ENCODE measurements at places on chromosomes 6 and 20.

DNA sequence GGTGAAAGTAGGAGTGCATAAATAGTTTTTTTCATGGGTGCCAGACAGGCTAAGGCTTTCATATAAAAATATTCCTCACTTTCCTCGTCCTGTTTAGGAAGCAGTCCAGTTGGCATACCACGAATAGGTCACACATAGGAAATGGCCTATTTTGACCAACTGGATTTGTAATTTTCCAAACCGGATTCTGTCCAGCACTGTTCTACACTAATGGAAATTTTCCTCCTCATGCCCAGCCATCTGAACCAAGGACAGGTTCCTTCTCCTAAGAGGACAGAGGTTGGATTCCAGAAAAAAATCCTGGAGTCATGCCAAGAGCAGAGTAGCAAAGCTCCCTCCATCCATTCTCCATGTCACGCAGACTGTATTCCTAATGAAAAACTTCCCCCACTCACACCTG is 43.1 kb downstream of the PANK2 start:
- DNase-seq, result no peak

- DNase-seq, result no peak
Measured at GRCh38 chr6:36329798-36330291, 6.8 kb downstream of the BNIP5 start.

DNA sequence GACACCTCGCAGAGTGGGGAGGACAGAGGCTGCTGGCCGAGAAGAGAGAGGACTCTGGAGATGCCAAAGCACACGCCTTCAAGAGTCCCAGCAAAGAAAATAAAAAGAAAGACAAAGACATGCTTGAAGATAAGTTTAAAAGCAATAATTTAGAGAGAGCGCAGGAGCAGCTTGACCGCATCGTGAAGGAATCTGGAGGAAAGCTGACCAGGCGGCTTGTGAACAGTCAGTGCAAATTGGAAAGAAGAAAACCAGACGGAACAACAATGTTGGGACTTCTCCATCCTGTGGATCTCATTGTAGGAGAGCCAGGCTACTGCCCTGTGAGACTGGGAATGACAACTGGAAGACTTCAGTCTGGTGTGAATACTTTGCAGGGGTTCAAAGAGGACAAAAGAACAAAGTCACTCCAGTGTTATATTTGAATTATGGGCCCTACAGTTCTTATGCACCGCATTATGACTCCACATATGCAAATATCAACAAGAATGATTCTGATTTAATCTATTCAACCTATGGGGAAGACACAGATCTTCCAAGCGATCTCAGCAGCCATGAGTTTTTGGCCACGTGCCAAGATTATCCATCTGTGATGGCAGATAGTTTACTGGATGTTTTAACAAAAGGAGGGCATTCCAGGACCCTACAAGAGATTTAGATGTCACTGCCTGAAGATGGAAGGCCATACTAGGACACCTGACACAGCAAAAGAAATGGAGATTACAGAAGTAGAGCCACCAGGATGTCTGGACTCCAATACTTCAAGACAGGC is 52.2 kb downstream of the REV3L start:
- no peak for DNase-seq

GRCh38 chr20:58109918-58110635 is 118.4 kb downstream of the ANKRD60 start:
- no peak for DNase-seq

DNA sequence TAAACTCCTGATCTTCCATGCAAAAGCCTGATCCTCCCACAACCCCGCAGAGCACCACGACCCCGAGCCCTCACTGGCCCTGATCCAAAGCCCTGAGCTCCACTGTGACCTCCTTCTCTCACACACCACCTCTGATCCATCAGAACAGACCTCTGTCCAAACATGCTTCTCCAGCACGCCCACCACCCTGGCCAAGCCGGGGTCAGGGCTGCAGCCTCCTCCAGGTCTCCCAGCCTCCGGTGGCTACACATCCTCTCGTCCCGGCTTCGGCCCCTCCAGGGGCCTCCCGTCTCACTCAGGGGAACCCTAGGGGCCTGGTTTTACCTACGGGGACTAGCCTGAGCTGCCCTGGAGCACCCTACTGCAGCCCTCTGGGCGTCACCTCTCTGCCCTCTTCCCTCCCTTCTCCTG is 49.1 kb downstream of the FOXF2 start:
- no peak for DNase-seq

DNA sequence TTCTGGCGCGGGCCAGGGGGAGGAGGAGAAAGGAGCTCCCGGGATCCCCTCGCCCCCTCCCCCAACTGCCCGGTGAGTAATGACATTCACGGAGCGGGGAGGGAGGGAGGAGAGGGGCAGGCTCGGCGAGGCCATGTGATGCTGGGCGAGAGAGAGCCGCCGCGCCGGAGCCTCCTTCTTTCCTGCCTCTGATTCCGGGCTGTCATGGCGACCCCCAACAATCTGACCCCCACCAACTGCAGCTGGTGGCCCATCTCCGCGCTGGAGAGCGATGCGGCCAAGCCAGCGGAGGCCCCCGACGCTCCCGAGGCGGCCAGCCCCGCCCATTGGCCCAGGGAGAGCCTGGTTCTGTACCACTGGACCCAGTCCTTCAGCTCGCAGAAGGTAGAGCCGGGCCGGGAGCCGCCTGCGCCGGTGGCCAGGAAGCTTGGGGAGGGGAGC is at the start of gene GDAP1L1:
Gene GDAP1L1 (plus strand): TSS at position 178 of the 441 bp plus-strand sequence. CDS start 27 bp downstream, at position 205.
- DNase-seq, result no peak

DNA sequence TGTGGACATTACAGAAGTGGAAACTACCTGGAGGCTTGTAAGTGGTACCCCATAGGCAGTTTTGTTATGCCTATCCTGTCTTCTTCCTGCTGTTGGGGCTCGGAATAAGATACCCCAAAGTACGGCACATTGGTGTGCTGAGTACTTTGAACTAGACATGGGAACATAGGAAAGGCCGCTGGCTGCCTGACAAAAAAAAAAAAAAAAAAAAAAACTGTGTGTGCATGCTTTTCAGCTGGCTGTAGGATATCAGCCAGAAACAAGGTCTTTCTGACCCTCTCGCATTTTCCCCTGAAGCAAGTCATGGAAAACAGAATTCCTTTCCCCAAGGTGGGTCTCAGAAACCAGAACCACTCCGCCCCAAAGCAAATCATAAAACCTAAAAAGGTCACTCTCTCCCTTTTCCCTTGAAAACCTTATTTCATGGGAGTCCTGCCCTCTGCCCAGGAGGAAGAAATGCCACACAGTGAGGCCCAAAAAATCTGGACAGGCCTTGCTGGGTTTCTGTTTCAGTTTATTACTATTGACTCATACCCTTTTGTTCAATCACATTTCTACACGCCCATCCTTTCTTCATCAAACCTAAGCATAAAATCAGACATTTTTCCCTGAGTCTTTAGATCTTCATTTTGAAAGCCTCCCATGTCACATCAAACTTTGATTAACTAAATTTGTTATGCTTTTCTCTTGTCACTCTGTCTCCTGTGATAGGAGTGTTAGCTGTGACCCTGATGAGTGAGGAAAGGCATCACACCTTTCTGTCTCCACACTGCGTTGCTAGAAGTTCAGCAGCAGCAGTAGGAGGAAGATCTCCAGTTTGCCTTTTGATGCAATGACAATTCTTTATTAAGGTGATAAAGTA is 17.2 kb downstream of the SLC2A12 start:
- no peak for DNase-seq

GRCh38 chr6:912871-913835 is 220.2 kb upstream of the EXOC2 start:
- peak; percentile 17 for DNase-seq

DNA sequence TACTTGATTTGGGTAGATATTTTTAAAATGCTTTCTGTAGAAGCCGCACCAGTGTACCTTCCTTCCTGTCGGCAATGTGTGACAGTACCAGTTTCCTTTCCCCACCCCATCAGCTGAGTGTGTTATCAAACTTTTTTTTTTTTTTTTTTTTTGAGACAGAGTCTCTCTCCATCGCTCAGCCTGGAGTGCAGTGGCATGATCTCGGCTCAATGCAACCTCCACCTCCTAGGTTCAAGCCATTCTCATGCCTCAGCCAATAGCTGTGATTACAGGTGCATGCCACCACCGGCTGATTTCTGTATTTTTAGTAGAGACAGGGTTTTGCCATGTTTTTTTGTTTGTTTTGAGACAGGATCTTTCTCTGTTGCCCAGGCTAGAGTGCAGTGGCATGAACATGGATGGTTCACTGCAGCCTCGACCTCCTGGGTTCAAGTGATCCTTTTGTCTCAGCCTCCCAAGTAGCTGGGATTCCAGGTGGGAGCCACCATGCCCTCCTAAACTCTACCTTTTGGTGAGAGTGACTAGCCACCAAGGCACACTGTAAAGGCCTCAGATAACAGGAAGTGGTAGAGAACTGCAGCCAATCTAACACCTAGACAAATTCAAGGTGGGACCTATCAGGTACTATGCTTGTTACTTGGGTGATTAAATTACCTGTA is 26.5 kb upstream of the ZBTB22 start:
- no peak for DNase-seq
